CD8-positive, alpha-beta memory T cell (primary cell): ENCODE measurements at places on chromosomes 1 and 21. TPM values are rescaled to one million over a fixed set of nuclear protein-coding genes. Genes with fewer than 3 reads are reported as not detected.

- no peak for DNase-seq
Observed at GRCh38 chr21:36854391-36854790, 112.1 kb downstream of the HLCS start.

Gene AMY2A
- not detected for total RNA-seq

Gene TFF2
- total RNA-seq: not detected

- DNase-seq: no peak
Observed at GRCh38 chr1:167270349-167271092, 49.8 kb downstream of the POU2F1 start.

- DNase-seq: no peak
Observed at GRCh38 chr1:1332031-1332755, 1.1 kb downstream of the TAS1R3 start.

Gene PRAMEF12
- total RNA-seq: not detected

DNA sequence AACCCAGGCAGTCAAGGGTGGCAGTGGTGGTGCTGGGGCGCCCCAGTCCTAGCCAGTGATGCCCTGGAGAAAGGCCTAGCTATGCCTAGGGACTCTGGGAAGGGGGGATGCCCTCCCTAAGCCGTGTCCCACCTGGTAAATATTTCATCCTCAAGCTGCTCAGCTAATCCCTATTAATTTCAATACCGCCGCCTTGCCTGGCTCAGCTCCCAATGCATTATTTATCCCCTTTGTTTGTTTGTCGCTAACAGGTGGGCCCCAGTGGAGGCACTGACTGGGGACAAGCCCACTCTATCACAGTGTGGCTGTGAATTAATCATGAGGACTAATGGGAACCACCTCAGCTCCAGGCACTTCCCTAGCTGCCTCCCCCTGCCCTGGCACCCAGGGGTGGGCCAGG lies 22.5 kb downstream of the DMAP1 start:
- no peak for DNase-seq
